ENCODE measurements at places on chromosomes 5 and 9.
A peak's percentile ranks its signal among the peaks of the same experiment; 100 is the strongest.

DNA sequence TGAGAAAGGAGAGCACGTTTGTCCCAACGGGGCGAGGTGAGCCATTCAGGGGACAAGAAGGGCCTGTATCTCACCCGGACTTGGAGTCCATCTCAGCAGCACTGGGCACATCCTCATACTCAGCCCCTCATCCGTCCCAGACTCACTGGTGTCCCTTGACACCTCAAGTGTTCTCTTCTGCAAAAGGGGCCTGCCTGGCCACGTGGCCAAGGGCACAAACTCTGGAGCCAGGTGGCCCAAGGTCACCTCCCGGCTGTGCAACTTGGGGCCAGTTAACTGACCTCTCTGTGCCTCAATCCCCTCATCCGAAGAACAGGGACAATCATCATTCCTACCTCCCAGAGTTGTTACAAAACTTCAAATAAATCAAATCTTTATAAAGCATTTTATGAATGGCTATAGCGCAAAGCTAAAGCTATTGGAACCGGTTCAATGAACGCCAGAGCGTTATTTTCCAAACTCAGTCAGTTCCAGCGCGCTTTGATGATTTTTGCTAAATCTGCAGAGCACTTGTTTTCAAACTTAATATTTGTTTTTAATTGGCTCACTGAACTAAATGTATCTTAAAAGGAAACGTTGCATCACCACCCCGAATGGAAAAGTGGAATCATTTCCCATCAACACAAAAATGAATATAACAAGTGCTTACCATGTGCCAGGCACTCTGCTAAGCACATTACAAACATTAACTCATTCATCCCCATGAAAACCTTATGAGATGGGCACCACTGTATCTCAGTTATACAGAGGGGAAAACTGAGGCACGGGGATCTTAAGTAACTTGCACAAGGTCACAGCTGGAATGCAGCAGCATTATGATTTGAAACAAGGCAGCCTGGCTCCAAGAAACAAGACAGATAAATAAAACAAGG is 49.3 kb downstream of the DUSP1 start:
- DNase-seq: no peak

- DNase-seq: no peak
Observed at GRCh38 chr5:4246447-4246846, 650.8 kb downstream of the IRX1 start.

GRCh38 chr5:158755986-158756385 is 343.7 kb downstream of the EBF1 start:
- DNase-seq: no peak

DNA sequence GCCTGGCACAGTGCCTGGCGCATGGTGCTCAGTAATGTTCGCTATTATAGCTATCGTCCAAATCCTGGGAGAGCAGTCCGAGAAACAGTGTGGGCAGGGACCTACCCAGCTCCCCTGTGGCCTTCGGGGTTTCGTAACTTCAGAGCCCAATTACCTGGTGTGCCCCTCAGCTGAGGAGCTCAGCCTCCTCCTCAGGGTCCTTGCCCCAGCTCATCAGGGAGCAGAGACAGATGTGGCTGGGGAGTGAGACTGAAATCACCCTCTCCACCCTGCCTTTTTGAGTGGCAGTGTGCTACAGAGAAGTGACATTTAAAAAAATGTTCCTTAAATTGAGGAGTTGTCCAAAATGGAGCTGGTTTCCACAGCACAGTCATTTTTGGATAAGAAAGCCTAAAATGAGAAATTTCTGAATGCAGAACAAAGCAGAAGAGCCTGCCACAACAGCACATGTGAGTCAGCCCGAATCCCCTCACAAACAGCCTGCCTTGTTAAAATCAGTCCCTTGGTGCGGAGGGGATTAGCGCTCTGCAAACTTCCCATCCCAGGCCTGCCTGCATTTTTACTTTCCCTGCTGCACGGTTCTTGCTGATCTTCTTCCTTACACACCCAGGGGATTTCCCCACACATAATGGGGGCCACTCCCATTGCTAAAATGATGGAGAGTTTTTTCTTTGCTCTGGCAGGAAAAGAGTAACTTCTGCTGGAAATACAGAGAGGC is 78.1 kb upstream of the PITX1 start:
- no peak for DNase-seq

DNA sequence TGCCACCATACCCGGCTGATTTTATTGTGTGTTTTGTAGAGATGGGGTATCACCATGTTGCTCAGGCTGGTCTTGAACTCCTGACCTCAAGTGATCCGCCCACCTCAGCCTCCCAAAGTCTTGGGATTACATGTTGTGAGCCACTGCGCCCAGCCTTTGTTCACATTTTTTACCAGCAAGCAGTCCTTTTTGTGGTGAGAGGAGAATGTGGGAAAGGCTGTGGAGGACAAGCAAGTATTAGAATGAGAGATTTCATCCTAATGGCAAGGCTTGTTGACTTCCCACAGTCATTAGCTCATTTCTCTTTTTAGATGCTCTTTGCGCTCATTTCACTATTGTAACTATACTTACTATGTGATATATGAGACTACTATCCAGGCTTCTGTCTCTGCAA is 6.1 kb downstream of the IL31RA start:
- no peak for DNase-seq

DNA sequence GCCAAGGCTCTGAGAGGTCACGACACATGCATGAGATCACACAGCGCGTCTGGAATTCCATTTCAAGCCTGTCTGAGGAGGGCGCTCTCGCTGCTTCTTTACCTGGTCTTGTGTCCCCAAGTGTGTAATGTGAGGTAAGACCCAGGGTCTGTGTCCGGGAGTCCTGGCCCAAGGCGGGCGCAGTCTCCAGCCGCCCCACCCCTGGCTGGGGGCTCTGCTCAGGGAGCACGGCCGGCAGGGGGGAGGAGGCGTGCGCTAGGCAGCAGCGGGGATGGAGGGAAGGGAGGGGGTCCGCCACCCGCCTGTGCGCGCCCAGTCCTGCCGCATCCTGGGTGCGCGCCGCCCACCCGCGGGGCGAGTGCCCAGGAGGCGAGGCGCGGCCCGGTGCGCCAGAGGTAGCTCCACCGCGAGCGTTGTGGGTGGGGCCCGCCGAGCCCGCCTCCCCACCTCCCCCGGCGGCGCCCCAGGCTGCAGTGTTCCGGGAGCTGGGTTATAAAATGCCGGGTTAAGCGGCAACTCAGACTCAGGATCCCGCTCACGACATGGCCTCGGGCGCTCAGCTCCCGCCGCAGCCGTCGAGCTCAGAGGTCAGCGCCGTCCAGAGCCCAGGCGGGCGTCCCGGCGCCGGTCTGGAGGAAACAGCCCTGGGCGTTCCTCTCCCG is at the start of gene CCNI2:
Gene CCNI2 (plus strand): TSS at position 473 of the 662 bp plus-strand sequence. CDS start 70 bp downstream, at position 543.
- DNase-seq: peak; percentile 73

- no peak for DNase-seq
Observed at GRCh38 chr5:119358901-119359603, 3.2 kb downstream of the TNFAIP8 start.

GRCh38 chr5:179215576-179215975 is 129.7 kb downstream of the ADAMTS2 start:
- no peak for DNase-seq

DNA sequence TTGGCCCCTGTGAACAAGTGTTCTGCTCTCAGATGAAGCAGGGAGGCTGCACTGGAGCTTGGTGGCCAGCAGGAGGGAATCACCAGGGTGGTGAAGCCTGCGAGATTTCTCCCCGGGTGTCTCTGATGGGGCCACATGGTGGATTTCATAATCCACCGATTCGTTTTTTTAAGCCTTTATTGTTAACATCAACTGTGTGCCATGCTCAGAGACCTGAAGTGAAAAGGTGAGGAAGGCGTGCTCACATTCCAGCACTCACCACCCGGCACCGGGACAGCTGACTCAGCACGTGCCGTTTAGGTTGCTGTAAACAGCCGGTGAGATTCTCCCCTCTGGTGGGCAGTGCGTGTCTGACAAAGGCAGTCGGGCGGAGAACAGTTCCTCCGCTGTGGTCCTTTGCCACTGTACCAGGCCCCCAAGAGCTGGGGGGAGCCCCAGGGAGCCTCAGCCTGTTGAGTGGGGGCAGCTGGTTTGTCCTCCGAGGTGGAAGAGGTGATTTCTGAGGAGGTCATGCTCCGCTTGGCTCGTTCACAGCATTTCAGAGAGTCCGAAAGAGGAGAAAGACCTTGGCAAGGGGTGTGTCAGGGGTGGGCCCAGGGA is 12.7 kb upstream of the AHRR start:
- no peak for DNase-seq

DNA sequence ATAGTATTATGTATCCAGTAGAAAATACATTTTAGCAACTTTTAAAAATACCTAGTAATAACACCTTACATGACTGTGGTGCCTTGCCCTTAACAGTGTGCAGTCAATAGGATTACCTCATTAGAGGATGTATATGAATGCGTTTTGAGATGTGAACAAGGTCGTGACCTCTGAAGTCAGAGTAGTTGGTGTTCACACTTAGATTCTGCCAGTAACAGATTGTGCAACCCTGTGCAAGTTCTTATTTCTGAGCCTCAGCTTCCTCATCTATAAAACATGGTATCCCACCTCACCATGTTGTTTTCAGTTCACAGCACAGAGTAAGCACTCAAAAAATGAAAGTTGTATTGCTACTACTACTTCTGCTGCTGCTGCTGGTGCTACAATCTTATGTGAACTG is 347.3 kb downstream of the KDM4C start:
- DNase-seq: no peak

- no peak for DNase-seq
Observed at GRCh38 chr9:134544388-134545214, 97.0 kb upstream of the COL5A1 start.

DNA sequence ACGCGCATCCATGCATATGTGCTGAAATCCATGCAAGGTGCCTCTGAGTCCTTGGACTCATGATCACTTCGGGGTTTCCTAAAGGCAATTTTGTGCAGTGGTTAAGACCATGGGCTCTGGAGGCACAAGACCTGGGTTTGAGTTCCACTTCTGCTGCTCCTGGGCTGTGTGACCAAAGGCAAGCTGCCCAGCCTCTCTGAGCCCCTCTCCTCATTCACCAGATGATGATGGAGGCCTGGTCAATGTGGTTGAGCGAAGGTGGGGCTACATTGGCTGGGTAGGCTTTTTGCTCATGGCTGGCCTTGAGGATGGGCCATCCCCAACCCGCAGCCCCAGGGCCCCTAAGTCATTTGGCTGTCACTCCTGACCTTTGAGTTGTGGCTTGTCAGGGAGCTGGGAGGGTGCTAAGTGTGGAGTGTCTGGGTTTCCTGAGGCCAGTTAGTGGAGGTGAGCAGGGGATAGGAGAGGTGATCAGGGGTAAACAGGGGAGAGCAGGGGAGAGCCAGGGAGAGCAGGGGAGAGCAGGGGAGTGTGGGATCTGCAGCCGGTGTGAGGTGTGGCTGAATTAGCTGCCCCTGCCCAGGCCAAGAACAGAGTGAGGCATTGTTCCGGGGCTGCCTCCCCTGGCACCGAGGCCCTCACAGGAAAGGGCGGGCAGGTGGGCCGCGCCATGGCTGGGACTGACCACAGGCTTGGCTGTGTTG is 64.6 kb upstream of the SYNPO start:
- no peak for DNase-seq

DNA sequence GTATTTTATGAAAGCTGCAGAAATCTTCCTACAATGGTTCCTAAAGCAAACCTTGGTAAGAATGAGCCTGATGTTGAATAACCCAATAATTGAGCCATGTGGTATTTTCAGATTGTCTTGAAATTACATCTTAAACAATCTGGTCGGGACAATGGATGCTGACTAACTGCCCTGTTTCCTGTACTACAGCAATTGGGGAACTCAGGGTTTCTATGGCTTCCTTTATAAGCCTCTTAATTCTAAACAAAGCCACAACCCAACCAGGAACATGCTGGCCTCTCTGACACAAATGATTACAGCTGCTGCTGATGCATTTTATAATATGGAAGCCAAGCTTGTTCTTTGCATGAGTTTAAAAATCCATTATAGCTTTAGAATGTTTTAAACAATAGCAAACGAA is 30.2 kb downstream of the PTPN3 start:
- DNase-seq: no peak

GRCh38 chr5:74865256-74865803 is 857 bp downstream of the FAM169A start:
- no peak for DNase-seq

- DNase-seq: no peak
Observed at GRCh38 chr5:141560151-141560550, 58.6 kb downstream of the DIAPH1 start.

DNA sequence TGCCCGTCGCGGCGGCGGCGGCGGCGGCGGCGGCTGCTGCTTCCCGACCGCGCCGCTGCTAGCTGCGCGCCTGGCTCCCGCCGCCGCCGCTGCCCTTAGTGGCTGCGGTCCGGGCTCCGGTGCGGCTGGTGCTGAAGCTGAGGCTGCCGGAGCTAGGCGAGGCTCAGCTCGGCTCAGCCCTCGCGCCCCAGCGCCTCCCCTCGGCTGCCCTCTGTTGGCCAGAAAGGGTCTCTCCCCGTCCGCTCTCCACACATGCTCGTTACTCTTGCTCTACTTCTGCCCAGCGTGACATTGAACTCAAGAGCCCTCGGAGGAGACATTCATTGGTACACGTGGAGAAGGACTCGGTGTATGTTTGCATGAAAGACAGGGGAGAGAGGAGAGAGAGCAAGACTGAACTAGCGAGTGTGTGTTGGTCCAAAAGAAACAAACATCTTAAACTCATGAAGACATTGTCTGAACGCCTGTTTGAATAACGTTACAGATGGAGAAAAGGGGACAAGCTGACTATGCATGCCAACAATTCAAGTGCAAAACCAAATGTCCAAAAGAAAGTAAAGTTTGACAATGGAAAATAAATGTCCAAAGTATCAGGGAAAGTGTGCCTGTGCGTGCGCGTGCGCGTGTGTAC is at the start of gene HCN1:
Gene HCN1 (minus strand): TSS at position 175 of the 631 bp plus-strand sequence.
- DNase-seq: no peak

DNA sequence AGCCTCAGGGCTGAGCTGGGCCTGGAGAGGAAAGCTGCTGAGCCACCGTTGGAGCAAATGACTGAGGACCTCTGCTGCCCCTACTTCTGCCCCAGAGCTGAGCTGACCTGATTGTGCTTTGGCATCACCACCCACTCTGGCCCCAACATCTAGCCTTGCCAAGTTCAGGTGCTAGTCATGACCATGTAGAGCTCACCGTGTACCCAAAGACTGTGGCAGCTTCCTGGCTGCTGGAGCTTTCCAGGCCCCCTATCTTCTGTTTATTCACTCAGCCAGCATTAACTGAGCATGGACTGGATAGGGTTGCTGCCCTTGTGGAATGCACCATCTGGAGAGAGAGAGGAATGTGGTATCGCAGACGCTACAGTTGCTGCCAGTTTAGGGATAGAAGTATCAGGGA is 49.1 kb downstream of the JADE2 start:
- no peak for DNase-seq

GRCh38 chr9:15522130-15522755 is 11.5 kb upstream of the PSIP1 start:
- no peak for DNase-seq

- no peak for DNase-seq
Observed at GRCh38 chr9:34237836-34238235, 59.0 kb downstream of the UBAP1 start.

GRCh38 chr5:147558826-147559225 is 49.0 kb upstream of the DPYSL3 start:
- no peak for DNase-seq

DNA sequence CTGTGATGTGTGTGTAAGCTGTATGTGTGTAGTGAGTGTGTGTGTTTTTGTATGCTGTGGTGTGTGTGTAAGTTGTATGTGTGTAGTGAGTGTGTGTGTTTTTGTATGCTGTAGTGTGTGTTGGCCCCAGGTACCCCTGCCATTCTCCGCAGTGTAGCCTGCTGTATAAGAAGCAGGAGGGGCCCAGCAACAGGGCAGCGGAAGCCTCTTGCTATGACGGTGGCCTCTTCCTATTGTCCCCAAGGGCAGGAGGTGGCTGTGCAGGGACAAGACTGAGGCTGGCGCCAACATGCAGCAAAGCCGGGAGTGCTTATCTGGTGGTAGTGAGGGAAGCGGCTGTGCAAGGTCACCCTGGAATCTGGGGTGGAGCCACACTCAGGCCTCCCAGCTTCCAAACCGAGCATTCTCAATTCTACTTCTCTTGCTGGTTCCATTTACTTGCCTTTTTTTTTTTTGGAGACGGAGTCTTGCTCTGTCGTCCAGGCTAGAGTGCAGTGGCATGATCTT is 5.1 kb downstream of the SPAAR start:
- DNase-seq: no peak
